ENCODE measurements at places on chromosomes 13 and 19.
A peak's percentile ranks its signal among the peaks of the same experiment; 100 is the strongest.

DNA sequence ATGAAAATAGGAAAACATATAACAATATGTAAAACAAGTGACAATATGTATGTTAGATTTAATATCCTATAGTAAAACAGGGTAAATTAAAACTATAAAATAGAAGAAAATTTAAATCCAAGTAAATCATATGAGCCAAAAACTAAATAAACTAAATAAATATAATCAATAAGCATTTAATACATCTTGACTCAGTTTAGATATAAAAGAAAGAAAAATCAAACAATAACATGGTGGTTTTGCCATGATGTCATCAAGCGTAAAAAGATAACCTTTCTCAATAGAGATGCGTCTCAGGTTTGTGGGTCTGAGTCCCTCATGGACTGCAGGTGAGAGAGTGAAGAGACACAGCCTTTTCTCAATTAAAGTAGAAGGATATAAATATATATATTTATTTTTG lies 26.6 kb upstream of the ZNF331 start:
- DNase-seq = no peak

DNA sequence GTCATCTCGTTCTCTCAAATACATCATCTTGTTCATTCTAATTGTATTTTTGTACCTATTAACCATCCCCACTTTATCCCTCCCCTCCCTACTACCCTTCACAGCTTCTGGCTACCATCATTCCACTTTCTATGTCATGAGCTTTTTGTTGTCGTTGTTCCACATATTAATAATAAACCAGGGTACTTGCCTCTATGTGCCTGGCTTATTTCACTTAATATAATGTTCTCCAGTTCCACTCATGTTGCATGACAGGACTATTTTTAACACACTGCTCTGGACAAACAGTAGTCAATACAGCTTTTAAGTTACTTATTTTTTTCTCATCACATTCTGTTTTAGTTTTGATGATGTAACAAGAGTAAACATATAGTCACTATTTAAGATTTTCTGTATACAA lies 872.3 kb downstream of the SLITRK1 start:
- DNase-seq = no peak

DNA sequence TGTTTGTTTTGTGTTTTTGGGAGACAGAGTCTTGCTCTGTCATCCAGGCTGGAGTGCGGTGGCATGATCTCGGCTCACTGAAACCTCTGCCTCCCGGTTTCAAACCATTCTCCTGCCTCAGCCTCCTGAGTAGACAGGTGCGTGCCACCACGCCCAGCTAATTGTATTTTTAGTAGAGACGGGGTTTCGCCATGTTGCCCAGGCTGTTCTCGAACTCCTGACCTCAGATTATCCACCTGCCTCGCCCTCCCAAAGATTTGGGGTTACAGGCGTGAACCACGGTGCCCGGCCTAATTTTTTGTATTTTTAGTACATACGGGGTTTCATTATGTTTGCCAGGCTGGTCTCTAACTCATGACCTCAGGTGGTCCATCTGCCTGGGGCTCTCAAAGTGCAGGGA lies 8.3 kb upstream of the ZNF681 start:
- DNase-seq = no peak

- no peak for DNase-seq
Measured at GRCh38 chr13:48251611-48252081, 18.6 kb downstream of the ITM2B start.

- no peak for DNase-seq
Measured at GRCh38 chr13:26600343-26600742, 42.9 kb downstream of the WASF3 start.

GRCh38 chr19:34135821-34136611 lies 36.3 kb upstream of the LSM14A start:
- DNase-seq = no peak

DNA sequence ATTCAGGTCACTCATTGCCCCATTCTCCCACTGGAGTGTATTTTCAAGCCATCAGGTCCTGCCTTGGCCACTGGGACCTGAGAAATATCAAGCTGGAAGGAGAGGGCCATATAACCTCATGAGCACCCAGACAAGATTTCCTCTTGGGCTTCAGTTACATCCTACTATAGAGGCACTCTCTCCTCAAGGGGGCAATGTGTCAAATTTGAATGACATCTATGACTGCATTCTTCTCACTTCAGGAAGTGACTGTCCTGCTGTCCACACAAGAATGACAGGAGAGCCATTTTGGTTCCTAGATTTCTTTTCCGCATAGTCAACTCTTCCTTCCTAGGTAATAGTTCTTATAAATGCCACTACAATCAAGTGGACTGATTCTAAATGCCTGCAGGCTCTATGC lies 416.2 kb downstream of the DIAPH3 start:
- no peak for DNase-seq

DNA sequence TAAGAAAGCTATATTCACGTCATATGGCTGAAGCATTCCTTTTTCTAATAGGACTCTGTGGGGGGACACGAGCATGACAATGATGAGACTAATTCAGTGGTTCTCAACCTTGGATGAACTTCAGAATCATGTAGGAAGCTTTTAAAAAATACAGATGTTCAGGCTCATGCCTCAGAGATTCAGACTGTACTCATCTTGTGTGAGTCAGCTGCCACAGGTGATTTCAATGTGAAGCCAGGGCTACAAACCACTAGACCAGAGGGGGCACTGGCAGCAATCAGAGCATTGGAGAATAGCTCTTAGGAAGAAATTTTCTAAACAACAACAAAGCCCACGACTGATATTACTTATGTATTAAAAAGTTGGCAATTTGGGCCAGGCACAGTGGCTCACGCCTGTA lies 91.7 kb downstream of the SERP2 start:
- no peak for DNase-seq

- DNase-seq = no peak
Measured at GRCh38 chr13:75870397-75870903, 234.3 kb downstream of the LMO7 start.

GRCh38 chr13:101346942-101347728 lies 69.2 kb downstream of the NALCN start:
- no peak for DNase-seq

DNA sequence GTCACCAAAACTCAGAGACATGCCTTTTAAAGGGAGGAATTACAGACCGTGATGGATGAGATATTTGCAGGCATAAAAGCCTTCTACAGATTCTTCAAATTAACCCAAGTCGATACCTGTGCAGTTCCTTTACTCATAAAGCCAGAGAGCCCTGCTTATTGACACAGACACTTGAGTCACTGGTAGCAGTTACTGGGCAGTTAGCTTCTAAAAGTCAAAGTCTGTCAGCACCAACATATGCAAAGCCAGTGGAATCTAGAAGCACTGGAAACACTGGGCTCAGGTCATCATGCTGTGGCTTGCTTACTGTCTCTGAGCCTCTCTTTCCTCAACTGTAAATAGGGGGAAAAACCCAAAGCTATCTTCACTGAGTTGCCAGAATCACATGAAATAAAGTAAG lies 25.7 kb upstream of the LRCH1 start:
- DNase-seq = no peak

- no peak for DNase-seq
Measured at GRCh38 chr19:11437955-11438354, 2.5 kb downstream of the PRKCSH start.

- no peak for DNase-seq
Measured at GRCh38 chr19:19661675-19662251, 1.7 kb downstream of the ATP13A1 start.

- DNase-seq = no peak
Measured at GRCh38 chr13:105207572-105208293, 1327.7 kb downstream of the EFNB2 start.

GRCh38 chr13:34246511-34246910 lies 428.6 kb downstream of the RFC3 start:
- no peak for DNase-seq

DNA sequence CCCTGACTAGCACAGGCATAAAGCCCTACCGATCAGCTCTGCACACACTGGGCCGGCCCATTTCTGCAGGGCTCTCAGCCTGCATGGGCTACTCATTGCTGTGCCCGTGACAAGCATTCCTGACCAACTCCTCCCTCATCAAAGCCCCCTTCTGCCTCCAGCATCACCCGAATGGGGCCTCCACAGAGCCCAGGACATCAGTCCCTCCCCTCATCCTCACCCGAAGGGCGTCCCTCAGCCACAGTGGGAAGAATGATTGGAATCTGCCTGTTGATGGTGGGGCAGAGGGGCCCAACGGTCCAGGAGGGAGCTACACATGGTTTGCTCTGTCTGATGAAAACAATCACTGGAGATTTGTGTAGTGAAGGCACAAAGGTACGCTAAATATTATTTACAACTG lies 43.8 kb downstream of the SERP2 start:
- DNase-seq = no peak

DNA sequence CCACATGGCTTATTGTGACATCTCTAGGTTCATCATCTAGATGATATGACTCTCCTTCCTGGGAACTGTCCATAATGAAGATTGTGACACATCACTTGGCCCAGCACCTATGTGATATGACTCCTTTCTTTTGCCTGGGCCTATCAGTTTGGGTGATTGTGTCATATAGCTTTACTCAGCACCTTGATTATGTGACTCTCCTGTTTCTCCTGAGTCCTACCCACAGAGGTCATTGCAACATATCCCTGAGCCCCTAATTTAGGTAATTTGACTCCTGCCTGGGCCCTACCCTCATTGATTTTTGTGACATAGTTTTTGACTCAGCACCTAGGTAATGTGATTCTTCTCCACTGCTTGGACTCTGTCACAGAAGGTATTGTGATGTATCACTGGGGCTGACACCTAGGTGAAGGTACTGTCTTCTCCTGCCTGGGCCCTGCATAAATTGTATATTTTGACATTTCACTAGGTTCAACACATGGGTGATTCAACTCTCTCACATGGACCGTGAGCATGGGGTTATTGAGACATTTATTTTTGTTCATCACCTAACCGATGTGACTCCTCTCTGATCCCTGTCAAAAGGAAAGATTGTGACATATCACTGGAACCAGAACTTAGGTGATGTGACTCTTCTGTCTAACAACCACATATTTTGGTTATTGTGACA lies 26.2 kb upstream of the ZNF254 start:
- DNase-seq = no peak

DNA sequence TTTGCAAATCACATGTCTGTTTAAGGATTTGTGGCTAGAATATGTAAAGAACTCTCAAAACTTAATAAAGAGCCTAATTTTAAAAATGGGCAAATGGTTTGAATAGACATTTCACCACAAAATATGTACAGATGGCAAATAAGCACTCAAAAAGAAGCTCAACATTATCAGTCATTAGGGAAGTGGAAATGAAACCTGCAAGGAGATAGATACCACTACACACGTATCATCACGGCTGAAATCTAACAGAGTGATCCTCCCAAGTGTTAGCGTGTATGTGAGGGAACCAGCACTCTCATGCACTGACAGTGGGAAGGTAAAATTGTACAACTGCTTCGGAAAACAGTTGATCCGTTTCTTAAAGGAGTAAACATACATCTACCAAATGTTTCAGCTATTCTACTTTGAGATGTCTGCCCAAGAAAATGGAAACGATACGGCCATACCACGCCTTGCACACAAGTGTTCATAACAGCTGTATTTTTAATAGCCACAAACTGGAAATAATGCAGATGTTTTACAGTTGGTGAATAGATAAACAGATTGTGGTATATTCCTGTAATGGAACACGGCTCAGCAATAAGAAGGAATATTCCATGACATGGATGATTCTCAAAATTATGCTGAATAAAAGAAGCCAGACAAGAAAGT lies 14.5 kb downstream of the ARHGEF7 start:
- DNase-seq = no peak

DNA sequence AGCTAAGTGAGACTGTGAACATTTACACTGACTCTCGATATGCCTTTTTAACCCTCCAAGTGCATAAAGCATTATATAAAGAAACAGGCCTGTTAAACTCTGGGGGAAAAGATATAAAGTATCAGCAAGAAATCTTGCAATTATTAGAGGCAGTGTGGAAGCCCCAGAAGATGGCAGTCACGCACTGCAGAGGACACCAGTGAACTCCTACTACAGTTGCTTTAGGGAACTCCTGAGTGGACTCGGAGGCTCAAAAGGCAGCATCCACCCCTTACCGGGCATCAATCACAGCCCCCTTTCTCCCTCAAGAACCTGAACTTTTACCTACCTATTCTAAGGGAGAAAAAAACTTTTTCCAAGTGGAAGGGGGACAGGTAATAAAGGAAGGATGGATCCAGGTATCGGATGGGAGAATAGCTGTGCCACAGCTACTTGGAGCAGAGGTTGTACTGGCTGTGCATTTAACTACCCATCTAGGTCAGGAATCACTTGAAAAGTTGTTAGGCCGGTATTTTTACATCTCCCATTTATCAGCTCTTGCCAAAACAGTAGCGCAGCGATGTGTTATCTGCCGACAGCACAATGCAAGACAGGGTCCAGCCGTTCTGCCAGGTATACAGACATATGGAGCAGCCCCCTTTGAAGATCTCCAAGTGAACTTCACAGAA lies 80.1 kb downstream of the ZNF486 start:
- peak; percentile 5 for DNase-seq

DNA sequence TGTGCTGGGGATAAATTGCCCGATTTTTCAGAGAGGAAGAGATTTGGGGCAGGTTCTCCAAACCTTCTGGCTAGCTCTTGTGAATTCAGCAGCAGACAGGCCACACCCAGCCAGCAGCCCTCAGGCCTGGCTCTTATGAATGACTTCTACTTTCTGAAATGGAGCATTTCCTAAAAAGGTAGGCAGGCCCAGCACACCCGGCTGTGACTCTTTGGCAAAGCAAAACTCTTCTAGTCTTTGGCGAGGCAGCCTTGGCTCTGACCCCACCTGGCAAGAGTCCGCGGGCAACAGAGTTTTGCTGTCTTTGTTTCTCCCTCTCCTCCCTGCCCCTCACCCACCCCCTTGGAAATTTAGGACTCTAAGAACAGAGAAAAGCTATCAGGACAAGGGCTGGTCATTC lies 221.2 kb downstream of the ZNF536 start:
- DNase-seq = no peak

DNA sequence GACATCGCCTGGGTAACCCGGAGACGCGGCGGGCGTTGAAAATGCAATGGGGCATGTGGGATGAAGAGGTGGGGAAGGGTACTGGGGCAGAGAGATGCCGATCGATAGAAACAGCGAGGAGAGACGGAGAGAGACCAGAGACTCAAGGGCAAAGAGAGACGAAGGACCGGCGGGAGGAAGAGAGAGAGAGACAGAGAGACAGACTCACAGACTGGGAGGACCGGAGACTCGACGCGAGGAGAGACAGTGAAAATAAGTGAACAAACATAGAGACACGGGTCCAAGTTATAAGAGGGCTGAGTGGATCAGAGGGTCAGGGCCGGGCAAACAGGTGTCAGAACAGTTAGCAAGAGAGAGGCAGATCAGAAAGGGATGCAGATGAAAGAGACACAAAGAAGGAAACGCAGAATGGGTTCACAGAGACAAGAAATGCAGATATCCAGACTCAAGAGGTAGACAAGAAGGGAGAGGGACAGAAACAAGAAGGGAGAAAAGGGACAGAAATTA lies 576 bp upstream of the MZF1 start:
- DNase-seq = no peak

GRCh38 chr19:12202250-12202649 lies 39.4 kb downstream of the ZNF136 start:
- peak; percentile 39 for DNase-seq
